ENCODE measurements at places on chromosomes 7 and 10.
A peak's percentile ranks its signal among the peaks of the same experiment; 100 is the strongest.

DNA sequence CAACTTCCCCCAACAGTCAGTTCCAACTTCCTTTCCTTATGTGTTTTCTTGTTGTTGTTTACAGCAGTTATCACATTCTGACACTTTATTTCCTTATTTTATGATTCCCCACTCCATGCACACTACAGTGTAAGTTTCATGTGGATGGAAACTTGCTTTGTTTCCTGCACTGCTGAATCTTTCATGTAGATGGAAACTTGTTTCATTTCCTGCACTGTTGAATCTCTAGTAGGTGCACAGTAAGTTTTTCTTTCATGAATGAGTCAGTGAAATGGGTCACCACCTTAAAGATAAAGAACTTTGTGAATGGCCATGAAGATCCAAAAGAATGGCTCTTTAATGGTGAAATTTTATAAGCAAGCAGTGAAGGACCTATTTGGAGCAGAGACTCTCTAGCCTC, 61.4 kb downstream of the SHOC2 start:
- DNase-seq = no peak

DNA sequence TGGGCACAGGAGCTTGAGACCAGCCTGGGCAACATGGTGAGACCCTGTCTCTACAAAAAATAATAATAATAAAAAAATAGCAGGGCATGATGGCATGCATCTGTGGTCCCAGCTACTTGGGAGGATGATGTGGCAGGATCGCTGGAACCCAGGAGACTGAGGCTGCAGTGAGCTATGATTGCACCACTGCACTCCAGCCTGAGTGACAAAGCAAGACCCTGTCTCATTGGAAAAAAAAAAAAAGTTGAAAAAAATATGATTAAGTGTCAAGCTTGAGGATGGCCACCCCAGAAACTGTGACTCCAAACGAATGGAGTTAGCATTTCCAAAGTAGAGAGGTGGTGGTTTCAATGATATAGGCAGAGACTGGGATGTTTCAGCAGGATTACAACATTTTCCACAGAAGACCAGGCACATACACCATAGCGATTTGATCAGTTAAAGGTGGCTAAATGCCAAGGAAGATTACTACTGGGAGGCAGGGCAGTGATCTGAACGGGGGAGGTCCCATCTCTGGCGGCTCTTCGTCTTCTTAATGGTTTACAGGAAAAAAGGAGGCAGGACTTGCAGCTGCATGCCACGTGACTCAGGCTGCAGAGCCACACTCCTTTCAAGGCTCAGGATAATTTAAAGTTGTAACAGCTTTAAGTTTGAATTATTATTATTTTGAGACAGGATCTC, 250.6 kb upstream of the GALNT17 start:
- DNase-seq = no peak

GRCh38 chr10:117535298-117536071, 7.1 kb upstream of the EMX2 start:
- DNase-seq = peak; percentile 18

- DNase-seq = no peak
Measured at GRCh38 chr7:27305854-27306253, 63.3 kb downstream of the EVX1 start.

GRCh38 chr7:19665399-19666008, 43.3 kb downstream of the POLR1F start:
- peak; percentile 54 for DNase-seq

DNA sequence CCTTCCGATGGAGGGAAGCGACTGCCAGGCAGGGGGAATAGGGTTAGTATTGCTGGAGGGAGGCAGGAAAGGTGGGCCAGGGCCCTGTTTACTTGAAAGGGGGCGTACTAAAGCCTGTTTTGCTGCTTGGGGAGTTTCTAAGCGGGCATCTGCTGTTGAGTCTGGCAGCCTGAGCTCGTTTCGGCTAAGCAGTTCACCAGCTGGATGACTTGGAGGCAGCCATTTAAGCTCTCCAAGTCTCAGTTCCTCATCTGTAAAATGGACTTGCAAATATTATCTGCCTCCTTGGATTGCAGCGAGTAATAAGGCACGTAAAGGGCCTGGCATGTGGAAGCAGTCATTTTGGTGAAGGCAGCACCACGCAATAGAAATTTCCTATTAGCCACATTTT, 44.0 kb downstream of the LDB3 start:
- DNase-seq = no peak

All from fibroblast of villous mesenchyme (primary cell).